Stimulated activated CD4-positive, alpha-beta T cell treated with anti-CD3 and anti-CD28 coated beads, Interleukin-15, amount 100 ng/mL, for 24 hours (primary cell): ENCODE measurements at places on chromosomes 6 and 20.

- no peak for DNase-seq
Observed at GRCh38 chr20:10271494-10272219, 53.0 kb downstream of the SNAP25 start.

GRCh38 chr20:34369265-34369664 lies 6.2 kb downstream of the ITCH start:
- DNase-seq = no peak

DNA sequence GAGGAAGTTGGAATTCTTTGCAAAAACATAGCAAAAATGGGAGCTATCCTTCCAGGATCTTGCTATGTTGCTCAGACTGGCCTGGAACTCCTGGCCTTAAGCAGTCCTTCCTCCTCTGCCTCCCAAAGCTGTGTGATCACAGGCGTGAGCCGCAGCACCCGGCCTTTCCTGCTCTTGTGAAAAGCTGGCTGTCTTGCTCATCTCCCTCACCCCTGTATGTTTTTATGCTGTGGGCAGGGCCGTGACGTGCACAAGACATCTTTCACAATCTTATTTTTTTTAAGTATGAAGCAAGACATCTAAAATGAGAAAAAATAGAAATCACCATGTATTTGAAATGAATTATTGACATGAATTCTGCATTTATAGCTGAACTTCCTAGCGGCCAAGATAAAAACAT lies 110.4 kb downstream of the SAMD5 start:
- DNase-seq = no peak

DNA sequence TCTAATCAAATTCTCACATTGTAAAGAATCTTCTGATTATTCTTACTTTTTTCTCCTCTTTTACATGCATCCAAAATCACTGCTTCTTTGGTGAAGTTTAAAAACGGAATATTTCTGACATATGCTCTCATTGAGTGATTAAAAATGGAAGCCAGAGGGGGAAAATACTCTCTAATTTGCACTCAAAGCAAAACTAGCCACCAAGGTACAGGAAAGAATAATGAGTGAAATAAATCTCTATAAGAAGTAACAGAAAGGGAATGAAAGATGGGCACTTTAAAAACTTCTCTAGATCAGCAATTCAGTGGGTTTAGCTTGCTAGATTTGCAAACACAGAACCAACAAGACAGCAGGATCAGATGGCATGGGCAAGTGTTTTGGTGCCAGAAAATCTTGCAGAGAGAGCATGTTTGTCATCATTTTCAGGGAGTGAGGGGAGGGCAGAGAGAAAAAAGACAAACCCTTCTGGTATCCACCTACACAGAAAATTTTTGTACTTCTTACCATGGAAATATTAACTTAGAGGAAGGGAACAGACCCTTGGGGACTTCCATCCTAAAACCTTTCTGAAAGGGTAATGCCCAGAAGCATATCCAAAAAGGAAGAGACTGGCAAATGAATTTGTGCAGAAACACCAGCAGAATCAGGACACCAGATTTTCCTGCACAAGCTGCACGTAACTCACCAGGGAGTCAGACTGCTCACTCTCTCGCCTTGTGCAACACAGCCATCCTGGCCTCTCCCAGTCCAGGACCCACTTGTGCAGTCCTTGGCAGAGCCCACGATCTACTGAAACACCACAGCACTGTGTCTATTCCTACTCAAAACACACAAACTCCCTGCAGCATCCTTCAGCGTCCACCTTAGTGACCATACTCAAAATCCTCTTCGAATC lies 270.2 kb upstream of the PRDM1 start:
- DNase-seq = no peak

- DNase-seq = no peak
Observed at GRCh38 chr20:50251992-50252511, 61.4 kb downstream of the CEBPB start.

- no peak for DNase-seq
Observed at GRCh38 chr6:106620931-106621672, 8.2 kb downstream of the RTN4IP1 start.

DNA sequence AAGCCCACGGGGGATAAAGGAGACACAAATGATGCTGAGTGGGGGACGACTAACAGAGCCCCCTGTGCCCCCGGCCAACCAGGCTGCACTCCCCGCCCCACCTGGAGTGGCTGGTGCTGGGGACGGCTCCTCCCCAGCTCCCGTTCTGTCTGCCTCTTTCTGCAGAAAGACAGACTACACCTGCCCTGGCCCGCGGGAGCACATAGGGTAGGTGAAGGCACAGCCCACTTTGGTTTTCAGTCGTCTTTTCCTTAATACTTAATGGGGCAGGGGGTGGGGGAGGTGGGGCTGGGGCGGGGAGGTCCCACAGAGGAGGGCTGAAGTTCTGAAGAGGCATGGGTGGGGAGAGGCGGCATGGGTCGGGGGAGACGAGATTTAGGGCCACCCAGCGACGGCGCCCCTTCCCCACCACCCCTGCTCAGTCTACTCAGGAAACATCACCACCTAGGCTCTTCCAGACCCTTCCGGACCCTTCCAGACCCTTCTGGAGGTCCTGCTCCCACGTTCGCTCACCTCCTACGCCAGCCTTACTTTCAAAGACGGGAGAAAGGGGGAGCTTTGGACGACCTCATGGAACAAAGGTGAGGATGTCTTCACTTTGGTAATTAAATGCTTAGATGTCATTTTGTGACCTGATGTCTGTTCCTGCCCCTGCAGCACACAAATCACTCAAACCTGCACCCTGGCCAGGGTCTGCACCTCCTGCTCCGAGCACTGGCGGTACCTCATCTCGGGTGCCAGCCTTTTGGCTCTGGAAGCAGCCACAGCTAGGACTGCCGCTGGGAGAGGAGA lies 21.2 kb upstream of the FRMD1 start:
- no peak for DNase-seq

- DNase-seq = no peak
Observed at GRCh38 chr6:54299542-54300269, 8.5 kb upstream of the TINAG start.

GRCh38 chr6:105909106-105909505 lies 177.0 kb upstream of the PRDM1 start:
- no peak for DNase-seq
